Type B pancreatic cell (in vitro differentiated cells): ENCODE measurements at places on chromosomes 3 and 15.

DNA sequence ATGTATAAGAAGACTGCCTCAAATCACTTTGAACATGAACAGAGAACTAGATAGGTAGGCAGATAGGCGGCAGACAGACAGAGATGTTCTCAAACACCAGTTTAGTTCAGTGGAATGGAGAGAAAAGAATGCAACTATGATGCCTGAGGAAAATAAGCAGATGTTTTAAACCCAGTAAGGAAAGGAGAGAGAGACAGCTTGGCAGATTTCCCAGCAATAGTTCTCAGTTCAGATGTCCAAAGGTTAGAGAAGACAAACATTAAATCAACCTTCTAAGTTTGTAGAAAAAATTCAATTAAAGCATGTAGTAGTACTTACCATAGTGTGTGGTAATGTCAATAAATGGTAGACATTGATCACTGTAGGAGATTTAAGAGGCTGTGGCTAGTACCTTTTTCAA lies 209.6 kb upstream of the PFN2 start:
- no peak overlapping the region for H3K27ac ChIP-seq
- no peaks in the 10 kb centered on the region for H3K36me3 ChIP-seq
- H3K27me3 ChIP-seq, result peaks cover 10% of the 10 kb centered on the region
- H3K4me3 ChIP-seq, result no peak overlapping the region
- peaks cover 12% of the 10 kb centered on the region for H3K4me1 ChIP-seq

- H3K27me3 ChIP-seq, result peaks cover 7% of the 10 kb centered on the region
- H3K4me3 ChIP-seq, result no peak overlapping the region
- H3K4me1 ChIP-seq, result peaks cover 5% of the 10 kb centered on the region
These were observed 176.6 kb downstream of the USP13 start for GRCh38 chr3:179829401-179829800.

DNA sequence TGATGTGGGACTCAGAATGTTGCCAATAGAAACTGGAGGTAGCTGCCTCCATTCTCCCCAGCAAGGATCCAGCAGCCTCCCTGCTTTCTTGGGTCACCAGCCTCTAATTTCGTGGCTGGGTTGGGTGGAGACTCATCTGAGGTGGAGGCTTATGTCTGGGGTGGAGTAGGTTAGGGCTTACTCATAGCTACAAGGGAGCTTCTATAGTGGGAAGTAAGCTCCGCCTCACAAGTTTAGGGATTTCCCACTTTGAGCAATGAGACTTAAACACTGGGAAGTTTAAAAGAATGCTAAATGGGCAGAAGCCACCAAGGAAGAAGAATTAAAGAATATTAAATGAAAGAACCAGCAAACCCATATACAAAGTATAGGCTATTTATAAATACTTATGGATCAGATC lies 63.8 kb downstream of the GJD2 start:
- peaks cover 11% of the 10 kb centered on the region for H3K27me3 ChIP-seq
- DNase-seq, result no peak
- H3K4me1 ChIP-seq, result no peaks in the 10 kb centered on the region
- no peaks in the 10 kb centered on the region for H3K36me3 ChIP-seq
- no peak overlapping the region for H3K4me3 ChIP-seq
- H3K27ac ChIP-seq, result no peak overlapping the region

DNA sequence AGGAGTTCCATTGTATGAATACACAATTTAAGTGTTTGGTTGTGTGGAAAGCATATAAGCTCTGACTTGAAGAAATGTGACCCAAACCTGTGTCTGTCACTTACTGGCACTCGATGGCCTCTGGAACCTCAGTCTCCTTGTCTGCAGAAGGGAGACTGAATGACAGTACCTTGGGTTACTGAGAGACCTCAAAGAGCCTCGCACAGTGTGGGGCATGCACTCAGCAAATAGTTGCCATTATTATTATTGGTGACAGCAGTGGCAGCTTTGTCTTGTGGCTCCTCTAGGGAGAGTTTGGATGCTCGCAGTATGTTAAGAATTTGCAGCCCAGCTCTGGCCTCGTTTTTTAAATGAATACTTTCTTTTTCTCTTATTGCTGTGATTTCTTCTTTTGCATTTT lies 43.4 kb downstream of the EEFSEC start:
- peaks cover 3% of the 10 kb centered on the region for H3K36me3 ChIP-seq
- H3K27ac ChIP-seq, result no peak overlapping the region
- no peaks in the 10 kb centered on the region for H3K27me3 ChIP-seq
- no peak for DNase-seq
- peaks cover 36% of the 10 kb centered on the region for H3K4me1 ChIP-seq

DNA sequence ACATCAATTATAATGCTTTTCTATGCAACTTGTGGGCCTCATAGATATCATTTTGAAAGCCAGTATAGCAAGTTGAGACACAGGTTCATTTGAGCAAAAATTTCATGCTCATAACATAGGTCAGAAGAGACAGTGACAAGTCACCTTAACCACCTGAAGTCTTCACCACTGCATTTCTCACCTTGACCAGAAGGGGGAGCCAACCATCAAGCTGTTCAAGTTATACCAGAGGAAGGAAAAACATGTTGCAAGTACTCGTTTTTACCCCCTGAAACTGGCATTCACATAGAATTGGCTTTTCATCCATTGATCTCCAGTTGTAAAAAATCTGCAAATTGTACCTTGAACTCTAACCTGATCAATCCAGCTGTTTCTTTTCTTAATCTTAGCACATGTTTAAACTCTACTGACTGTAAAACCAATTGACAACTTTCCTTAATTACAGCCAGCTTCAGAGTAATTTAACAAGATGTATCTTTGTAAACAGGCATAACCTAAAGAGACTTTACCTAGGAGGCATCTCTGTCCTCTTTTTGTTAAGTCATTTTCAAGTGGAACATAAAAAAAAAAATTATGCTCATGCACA lies 1.4 kb downstream of the LMOD3 start:
- no peaks in the 10 kb centered on the region for H3K27me3 ChIP-seq
- H3K36me3 ChIP-seq, result no peaks in the 10 kb centered on the region
- no peak overlapping the region for H3K4me3 ChIP-seq
- H3K4me1 ChIP-seq, result peaks cover 7% of the 10 kb centered on the region

DNA sequence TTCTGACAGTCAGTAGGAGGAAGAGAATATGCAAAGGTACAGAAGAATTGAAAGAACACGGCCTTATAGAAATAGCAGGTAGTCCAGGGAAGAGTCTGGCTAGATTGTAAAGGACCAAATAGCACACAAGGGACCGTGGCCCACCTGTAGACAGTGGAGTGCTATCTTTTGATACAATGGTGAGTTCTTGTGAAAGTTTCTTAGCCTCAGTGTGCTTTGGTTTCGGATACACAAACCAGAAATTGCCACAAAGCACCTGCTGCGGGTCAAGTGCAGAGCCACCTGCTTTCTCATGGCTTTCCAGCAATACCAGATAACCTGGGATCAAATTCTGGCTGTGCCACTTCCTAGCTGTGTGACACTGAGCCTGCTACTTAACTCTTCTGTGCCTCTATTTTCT lies 36.6 kb upstream of the TUBGCP5 start:
- no peak overlapping the region for H3K4me3 ChIP-seq
- no peaks in the 10 kb centered on the region for H3K27me3 ChIP-seq
- no peak for DNase-seq
- no peak overlapping the region for H3K27ac ChIP-seq
- H3K36me3 ChIP-seq, result no peaks in the 10 kb centered on the region
- H3K4me1 ChIP-seq, result peaks cover 7% of the 10 kb centered on the region

DNA sequence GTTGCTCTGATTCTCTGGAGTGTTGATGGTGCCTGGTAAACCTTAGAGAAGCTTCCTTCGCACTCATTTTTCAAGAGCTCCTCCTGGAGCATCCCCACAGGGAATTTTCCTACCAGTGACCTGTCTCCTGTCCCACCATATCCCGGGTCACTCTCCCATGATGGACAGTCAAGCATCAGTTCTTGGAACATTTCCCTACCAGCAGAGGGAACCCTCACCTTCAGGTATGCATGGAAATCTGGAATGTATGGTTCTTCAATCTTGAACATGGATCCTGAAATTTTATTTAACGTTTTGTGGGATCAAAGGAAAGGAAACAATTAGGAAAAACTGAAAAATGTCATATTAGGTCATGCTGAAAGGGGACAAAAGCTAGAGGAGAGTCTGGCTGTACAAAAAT lies 153.8 kb downstream of the SPATA16 start:
- peaks cover 4% of the 10 kb centered on the region for H3K4me1 ChIP-seq
- H3K4me3 ChIP-seq, result no peak overlapping the region
- H3K27ac ChIP-seq, result no peak overlapping the region
- H3K27me3 ChIP-seq, result peaks cover 4% of the 10 kb centered on the region
- no peaks in the 10 kb centered on the region for H3K36me3 ChIP-seq

- H3K4me3 ChIP-seq, result no peak overlapping the region
- DNase-seq, result no peak
- H3K27ac ChIP-seq, result no peak overlapping the region
- peaks cover 17% of the 10 kb centered on the region for H3K27me3 ChIP-seq
- peaks cover 11% of the 10 kb centered on the region for H3K4me1 ChIP-seq
These were observed 94.2 kb downstream of the MINAR1 start for GRCh38 chr15:79526376-79526775.

GRCh38 chr15:43292375-43293078 lies 25.8 kb upstream of the TGM5 start:
- H3K4me1 ChIP-seq, result no peaks in the 10 kb centered on the region
- H3K36me3 ChIP-seq, result no peaks in the 10 kb centered on the region
- H3K27ac ChIP-seq, result no peak overlapping the region
- no peak for DNase-seq

GRCh38 chr3:150798122-150798618 lies 35.2 kb upstream of the SIAH2 start:
- DNase-seq, result no peak
- H3K36me3 ChIP-seq, result no peaks in the 10 kb centered on the region
- H3K4me3 ChIP-seq, result peak overlapping the region; percentile 45
- H3K27me3 ChIP-seq, result no peaks in the 10 kb centered on the region
- H3K4me1 ChIP-seq, result no peaks in the 10 kb centered on the region

DNA sequence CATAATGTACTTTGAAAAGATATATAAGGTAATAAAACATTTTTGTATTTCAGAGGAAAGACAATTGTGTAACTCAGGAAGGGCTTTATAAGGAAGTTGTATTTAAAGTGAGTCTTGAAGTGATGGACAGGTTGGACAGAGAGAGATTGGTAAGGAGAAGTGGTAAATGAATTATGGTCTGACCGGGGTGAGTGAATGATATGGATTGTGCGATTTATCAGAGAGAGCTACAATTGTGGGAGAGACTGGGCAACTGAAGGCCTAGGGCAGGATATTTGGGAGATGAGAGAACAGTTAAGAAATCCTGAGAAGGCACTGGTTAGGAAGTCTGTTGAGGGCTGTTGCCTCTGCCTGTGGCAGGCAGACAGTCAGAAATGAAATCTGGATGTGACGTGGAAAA lies 14.8 kb downstream of the IL1RAP start:
- H3K27me3 ChIP-seq, result no peaks in the 10 kb centered on the region
- no peak for DNase-seq
- peak overlapping the region; percentile 68 for H3K27ac ChIP-seq

DNA sequence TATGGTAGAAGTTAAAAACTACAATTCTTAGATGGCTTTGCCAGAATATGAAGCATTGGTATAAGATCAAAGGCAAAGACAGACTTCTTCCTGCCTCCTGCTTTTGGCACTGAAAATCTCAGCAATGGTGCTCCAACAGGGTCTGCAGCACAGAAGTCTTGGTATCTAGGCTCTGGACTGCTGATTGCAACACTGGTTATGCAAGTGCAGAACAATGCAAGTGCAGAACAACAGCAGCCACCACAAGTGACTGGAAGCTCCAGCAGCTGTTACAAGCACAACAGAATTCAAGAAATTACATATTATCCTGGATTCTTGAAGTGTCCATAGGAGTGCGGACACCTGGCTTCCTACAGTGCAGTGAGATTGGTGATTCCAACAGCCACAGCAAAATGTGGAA lies 33.7 kb downstream of the ZBTB20 start:
- H3K27me3 ChIP-seq, result no peaks in the 10 kb centered on the region
- H3K36me3 ChIP-seq, result no peaks in the 10 kb centered on the region
- no peaks in the 10 kb centered on the region for H3K4me1 ChIP-seq
- H3K27ac ChIP-seq, result no peak overlapping the region

- H3K36me3 ChIP-seq, result no peaks in the 10 kb centered on the region
- no peaks in the 10 kb centered on the region for H3K27me3 ChIP-seq
- H3K4me1 ChIP-seq, result no peaks in the 10 kb centered on the region
- no peak overlapping the region for H3K27ac ChIP-seq
- no peak overlapping the region for H3K4me3 ChIP-seq
These were observed 19.0 kb downstream of the MYO5A start for GRCh38 chr15:52509500-52510245.

DNA sequence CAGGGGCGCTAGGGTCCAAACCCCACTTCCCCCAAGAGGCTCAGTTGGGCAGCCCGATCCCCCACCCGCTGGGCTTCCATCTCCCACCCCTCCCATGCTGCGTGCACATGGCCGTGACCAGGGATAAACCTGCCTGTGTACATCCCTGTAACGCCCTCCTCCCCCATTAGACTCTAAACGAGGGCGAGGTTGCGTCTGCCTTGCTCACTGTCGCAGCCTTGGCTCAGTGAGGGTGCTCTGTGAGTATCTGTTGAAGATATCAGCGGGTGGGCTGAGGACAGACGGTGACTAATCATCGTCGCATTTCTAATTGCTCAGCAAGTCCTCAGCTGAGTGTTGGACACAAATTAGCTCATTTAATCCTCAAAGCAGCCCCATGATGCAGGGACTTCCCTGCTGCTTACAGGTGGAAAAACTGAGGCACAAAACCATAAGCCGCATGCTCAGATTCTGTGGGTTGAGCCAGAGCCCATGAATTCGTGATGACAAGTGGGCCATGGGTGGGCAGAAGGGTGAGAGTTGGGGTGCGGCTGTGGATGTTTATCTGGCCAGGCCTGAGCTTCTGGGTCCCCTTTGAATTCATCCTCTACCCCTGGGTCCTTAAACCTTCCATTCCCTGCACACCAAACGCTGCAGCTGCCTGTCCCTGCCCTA lies 26.0 kb downstream of the FBLN2 start:
- H3K4me1 ChIP-seq, result peaks cover 25% of the 10 kb centered on the region
- no peak for DNase-seq

GRCh38 chr3:73509066-73509465 lies 115.7 kb downstream of the PDZRN3 start:
- H3K27me3 ChIP-seq, result peaks cover 4% of the 10 kb centered on the region
- peak overlapping the region; percentile 76 for H3K27ac ChIP-seq
- DNase-seq, result no peak
- H3K4me1 ChIP-seq, result peaks cover 58% of the 10 kb centered on the region
- no peak overlapping the region for H3K4me3 ChIP-seq
- no peaks in the 10 kb centered on the region for H3K36me3 ChIP-seq

DNA sequence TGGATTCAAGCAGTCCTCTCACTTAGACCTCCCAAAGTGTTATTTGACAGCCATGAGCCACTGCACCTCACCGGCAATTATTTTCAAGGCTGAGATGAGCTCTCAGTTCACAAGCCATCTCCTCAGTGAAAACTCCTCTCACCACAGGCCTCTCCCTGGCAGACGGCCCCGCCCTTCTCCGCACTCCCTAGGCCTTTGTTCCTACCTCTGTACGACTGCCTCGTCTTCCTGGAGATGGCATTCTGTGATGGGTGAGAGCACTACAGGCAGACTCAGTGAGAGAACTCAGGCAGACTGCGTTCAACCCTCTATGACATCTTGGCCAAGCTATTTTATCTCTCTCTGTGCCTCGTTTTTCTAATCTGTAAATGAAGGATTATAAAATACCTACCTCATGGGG lies 67.0 kb upstream of the TPM1 start:
- H3K27me3 ChIP-seq, result no peaks in the 10 kb centered on the region
- DNase-seq, result no peak
- H3K4me1 ChIP-seq, result peaks cover 27% of the 10 kb centered on the region
- H3K4me3 ChIP-seq, result no peak overlapping the region
- no peak overlapping the region for H3K27ac ChIP-seq
